ENCODE measurements at places on chromosomes 11 and 22.

DNA sequence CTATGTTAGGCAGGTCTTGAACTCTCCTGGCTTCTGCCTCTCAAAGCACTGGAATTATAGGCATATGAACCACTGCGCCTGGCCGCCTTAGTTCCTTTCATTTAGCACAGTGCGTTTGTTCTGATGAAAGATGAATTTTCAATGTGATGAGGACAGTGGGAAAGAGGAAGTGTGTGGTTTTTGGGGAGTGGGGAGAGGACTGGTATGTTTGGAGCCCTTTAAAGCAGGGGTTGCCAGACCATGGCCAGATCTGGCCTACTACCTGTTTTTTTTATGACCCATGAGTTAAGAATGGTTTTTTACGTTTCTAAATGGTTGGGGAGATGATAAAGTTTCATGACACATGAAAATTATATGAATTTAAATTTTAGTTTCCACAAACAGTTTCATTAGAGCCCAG is 12.5 kb downstream of the ATXN10 start:
- no peak for DNase-seq

GRCh38 chr11:32918427-32918826 is 25.8 kb downstream of the QSER1 start:
- DNase-seq, result no peak

DNA sequence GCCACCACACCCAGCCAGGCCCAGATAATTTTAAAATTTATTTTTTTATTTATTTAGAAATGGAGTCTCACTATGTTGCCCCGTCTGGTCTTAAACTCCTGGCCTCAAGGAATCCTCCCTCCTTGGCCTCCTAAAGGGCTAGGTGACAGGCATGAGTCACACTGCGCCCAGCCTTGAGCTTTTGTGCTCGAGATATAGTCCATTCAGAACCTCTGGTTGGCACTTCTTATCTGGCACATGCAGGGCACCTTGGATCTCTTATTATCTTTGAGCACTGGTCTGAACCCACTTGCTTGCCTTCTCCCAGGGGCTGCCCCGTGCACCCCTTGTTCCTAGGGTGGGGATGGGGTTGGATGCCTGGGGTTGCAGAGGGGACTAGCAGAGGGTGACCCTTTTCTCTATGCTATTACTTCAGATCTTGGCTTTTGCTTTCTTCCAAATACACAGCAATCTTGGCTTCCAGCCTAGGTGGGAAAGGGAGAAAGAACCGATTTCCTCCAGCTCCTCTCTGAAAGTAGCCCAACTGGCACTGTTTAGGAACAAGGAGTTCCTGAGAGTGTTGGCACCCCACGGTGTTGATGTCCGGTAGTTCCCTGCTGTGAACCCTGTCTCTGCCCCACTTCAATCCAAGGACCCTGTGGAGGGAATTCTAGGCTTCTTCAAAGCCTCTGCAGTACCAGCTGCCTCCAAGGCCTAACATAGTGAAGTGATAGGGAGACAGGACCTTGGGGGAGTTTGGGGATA is 1.3 kb upstream of the SLC3A2 start:
- DNase-seq, result no peak

DNA sequence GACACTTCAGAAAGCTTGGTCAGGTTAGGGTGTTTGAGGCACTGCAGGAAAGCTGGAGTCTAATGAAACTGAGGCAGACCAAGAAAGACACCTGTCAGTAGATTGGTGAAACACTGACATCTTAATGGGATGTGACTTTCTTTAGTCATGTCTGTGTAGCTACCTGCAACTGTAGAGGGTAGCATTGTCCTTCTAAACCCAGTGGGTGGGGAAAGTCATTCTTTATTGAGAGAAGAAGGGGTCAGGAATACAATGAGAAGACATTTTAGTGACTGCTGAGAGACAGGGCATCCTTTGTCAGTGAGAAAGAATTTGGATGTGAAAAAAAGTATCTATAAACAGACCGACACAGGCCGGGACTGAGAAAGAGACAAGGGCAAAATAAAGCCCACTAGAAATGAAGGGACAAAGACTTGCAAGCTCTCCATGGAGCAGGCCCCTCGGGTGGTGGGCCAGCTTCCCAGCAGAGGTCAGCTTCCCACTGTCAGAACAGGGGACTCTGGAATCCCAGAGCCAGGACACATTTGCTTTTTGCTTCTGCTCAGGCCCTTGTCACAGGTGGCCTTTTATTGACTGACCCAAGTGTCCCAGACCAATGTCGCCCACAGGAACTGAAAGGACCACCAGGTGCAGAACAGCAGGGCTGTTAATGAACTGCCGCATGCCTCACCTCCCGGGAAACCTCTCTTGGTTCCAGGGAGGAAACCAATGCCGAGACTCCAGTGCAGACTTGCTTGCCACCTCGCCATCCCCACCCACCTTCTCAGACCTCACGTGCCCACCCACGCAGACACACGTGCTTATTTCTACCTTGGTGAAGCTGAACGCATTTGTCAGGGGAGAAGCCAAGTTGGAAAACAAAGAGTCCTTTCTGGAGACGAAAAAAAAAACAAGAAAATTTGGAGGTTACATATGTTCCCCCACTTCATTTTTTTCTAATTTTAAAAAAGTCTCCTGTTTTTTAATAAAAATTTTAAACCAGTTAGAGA is 212.8 kb downstream of the TENM4 start:
- no peak for DNase-seq

DNA sequence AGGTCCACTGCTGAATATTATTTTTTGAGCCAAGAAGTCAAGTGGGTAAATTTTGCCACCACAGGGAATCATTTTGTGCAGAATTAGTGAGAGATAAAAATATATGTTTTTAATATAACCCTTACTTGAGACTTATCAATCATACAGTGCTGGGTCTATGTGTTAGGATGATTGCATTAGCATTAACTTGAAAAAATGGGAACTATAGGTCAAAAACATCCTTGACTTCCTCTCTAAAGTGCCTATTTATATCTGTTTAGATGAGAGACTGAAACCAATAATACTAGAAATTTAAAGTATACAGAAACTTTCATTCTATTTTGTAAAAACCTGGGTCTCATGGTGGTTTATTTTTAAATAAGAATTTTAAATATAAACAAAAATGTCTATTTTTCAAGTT is 65.1 kb upstream of the CARD18 start:
- no peak for DNase-seq

GRCh38 chr22:20194681-20195593 is 44.1 kb upstream of the CCDC188 start:
- no peak for DNase-seq

DNA sequence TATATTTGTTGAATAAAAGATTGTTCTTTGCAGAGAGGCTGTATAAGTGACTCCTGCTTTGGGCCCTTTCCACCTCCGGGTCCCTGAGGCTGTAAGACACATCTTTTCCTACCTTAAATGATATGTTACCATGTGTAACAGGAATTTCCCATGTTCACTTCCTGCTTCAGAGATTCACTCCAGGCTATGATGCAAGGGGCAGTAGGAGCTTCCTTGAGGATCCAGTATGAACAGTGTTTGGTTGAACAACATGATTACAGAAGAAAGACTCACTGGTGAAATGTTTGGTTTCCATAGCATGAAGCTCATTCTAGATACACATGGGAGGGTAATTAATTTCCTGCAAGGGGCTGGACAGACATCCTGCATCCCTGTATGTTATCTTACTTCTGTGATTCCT is 25.6 kb upstream of the ZDHHC13 start:
- no peak for DNase-seq

GRCh38 chr11:3894128-3894731 is 38.8 kb downstream of the STIM1 start:
- DNase-seq, result no peak

DNA sequence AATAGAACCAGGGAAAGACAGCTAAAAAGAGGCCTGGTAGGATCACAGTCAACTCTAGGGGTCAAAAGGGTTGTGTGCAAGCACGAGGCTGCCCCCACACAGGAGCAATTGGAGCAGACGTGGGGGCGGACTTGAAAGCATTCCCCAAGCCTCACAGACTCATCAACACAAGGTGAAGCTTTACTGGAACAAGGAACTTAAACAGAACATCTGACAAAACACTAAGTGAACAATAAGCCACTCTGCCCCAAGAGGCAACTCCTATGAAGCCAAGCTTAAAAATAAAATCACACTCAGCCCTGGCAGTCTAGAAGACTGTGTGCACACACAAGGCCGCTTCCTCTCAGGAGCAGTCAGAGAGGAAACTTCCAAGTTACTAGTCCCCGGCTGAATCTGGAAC is 32.2 kb upstream of the TEAD1 start:
- no peak for DNase-seq

GRCh38 chr11:36404831-36405230 is 105.2 kb downstream of the TRAF6 start:
- DNase-seq, result no peak

GRCh38 chr11:14182833-14183364 is 176.1 kb downstream of the RRAS2 start:
- DNase-seq, result no peak

- DNase-seq, result no peak
Observed at GRCh38 chr11:124663861-124664260, 9.7 kb downstream of the SIAE start.

GRCh38 chr11:23997356-23997755 is 499.5 kb upstream of the LUZP2 start:
- DNase-seq, result no peak

DNA sequence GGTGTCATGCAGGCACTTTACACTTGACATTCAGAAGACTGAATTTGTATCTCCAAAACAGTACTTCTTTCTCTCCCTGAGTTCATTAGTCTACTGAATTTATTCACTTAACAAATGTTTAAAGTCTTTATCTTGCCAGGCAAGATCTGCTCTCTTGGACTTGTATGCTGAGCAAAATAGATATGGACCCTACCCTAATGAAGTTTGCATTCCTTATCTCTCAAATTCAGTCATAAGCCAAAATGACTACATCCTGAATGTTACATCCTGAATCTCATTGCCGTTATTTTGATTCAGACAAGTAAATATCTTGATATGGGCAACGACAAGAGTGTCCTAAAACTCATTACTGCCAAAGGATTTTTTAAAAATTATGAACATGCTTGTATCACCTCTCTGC is 29.7 kb downstream of the FAR1 start:
- DNase-seq, result no peak

DNA sequence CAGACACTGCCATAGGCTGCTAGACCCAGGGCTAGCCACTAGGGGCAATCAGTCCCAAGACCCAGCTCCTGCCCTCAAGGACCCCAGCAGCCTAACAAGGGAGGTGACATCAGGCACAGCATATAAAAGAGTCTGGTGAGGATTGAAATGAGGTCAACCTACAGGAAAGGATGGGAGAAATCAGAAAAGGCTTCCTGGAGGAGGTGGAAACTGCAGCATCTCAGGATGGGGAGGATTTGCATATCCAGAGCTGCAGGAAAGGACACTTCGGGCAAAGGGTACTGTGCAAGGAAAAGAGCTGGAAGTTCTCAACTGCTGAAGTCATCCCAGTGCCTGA is 2.9 kb upstream of the ARFGAP2 start:
- no peak for DNase-seq

DNA sequence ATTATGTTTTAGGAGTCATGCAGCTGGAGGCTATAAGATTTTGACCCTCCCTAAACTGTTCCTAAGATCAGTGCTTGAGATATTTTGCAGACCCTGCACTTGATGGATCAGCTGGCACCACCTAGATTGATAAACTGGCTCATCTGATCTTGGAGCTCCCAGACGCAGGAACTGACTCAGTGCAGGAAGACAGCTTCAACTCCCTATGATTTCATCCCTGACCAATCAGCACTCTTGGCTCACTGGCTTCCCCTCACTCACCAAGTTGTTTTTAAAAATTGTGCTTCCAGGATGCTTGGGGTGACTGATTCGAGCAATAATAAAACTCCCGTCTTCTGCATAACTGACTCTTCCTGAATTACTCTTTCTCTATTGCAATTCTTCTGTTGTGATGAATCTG is 637.5 kb upstream of the FAT3 start:
- no peak for DNase-seq

GRCh38 chr22:46082633-46083032 is 67.7 kb upstream of the PPARA start:
- DNase-seq, result no peak

DNA sequence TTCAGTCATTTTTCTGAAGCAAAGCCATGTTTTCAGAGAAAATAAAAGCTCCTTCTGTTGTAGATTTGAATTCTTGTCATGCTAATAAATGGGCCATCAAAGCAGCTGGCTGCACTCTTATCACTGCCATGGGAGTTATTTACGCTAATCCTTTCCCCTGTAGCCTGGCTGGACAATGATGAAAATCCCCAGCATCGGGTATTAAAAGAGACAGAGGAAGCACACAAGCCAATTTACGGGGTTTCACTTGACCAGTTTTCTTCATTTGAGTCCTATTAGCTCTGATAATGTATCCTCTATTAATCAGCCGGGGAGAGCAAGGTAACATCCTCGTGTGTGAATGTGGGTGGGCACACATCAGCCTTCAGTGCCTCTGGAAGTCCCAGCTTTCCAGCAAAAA is 470.2 kb upstream of the API5 start:
- no peak for DNase-seq

- DNase-seq, result no peak
Observed at GRCh38 chr11:95968585-95968984, 44.7 kb upstream of the MTMR2 start.

GRCh38 chr22:50081426-50082196 is 3.6 kb downstream of the MLC1 start:
- DNase-seq, result no peak

DNA sequence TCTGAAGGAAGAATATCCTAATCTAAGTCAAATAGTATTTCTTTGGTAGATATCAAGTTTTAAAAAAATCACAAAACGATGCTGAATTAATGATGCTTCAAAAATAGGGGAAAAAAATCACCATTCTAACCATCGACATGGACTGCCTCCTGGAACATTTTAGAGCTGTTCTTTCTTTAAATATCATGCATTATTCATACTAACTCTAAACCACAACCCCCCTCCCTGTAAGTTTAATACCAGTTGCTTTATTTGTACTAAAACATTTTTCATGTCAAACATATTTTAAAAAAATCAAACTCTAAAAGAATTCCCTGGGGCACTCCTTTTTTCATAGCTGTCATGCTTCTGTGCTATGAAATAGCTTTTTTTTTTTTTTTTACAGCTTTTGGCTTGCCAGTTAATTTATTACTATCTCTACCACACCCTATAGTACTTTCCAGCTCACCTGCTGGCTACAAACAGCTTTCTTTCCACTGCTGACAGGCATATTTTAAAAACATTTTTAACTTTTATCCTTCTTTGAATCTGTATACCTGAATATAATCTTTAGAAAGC is 256.9 kb downstream of the SOX6 start:
- no peak for DNase-seq

- no peak for DNase-seq
Observed at GRCh38 chr11:128232588-128232987, 354.8 kb downstream of the ETS1 start.

GRCh38 chr11:27619039-27619574 is 81.1 kb downstream of the BDNF start:
- DNase-seq, result no peak

- no peak for DNase-seq
Observed at GRCh38 chr11:107736546-107736945, 24.7 kb upstream of the SLN start.

GRCh38 chr22:33887173-33887572 is 33.1 kb downstream of the LARGE1 start:
- no peak for DNase-seq

DNA sequence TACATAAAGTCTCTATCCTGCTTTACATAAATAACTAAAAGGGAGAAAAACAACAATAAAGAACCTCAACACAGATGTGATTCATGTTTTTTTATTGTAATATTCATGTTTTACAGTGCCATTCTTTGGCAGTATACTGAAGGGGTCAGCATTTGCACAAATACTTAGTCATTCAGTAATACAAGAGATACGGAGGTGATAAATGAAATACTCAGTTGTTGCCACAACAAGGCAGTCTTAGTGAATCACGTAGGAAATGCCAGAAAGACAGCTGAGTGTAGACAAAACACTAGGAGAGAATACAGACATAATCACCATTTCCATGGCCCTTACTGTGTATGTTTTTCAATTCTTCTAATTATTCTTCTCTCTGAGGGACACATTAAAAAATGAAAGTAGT is 910.4 kb downstream of the METTL15 start:
- DNase-seq, result no peak

Measured in GOT3 (cell line).